ENCODE measurements at places on chromosomes 1 and 21.

GRCh38 chr1:18256282-18257235, 149.0 kb downstream of the IGSF21 start:
- no peak for DNase-seq

DNA sequence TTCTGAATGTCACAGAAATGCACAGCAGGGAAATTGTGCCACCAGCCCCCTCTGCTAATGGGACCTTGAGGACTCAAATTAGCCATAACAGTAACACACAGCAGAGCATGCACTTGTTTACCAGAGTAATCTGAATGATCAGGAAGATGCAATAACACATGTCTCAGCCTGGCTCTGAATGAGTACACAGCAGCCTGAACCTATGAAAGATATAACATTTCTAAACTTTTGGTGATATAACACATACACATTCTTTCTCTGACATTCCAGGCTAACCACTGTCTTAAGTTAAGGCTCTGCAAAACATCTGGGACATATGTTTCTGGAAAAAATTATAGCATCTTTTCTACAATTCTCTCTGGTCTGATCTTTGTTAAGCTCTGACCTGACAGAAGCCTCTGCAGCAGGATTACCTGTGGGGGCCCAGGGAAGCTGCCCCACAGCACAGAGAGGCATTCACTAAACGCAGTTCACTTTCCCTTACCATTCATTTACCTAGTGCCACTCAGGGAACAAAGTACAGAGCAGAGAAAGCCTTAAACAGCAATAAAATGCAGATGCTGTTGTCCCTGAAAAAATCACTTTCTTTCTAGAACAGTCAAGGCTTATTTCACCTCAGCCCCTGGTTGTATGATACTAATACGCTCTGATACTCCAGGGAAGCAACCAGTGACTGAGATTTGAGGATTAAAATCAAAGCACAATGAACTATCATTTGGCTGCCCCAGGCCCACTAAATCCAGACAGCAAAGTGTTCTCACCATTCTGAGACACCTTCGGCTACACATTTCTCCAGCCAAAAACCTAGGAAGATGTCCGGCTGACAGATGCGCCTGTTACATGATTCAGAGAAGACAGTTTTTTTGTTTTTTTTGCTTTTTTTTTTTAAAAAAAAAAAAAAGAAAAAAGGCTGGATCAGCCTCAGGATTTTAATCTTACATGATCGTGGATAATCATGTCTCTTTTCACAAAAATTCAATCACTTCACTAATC, 54.0 kb upstream of the CNN3 start:
- DNase-seq, result no peak

DNA sequence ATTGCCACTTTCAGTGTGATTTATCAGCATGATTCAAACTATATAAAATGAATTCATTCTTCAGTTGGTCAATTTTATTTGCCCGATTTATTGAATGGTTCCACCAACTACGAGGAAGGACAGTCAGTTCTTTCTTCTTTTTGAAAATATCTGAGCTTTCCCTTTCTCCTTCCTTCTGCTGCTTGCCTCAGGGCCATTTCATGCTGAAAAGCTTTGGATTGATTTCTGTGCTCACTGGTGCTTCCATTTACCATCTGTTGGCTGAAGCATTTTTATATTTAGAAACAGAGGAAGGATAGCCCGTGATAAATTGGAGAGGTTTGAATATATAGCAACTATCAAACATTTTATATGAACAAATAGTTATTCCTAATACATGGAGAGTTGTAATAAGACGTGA, 68.9 kb upstream of the ADAMTS5 start:
- no peak for DNase-seq

GRCh38 chr1:104592926-104593325, 843.2 kb downstream of the AMY1C start:
- no peak for DNase-seq

GRCh38 chr1:31396633-31397351, 16.2 kb upstream of the SERINC2 start:
- no peak for DNase-seq

DNA sequence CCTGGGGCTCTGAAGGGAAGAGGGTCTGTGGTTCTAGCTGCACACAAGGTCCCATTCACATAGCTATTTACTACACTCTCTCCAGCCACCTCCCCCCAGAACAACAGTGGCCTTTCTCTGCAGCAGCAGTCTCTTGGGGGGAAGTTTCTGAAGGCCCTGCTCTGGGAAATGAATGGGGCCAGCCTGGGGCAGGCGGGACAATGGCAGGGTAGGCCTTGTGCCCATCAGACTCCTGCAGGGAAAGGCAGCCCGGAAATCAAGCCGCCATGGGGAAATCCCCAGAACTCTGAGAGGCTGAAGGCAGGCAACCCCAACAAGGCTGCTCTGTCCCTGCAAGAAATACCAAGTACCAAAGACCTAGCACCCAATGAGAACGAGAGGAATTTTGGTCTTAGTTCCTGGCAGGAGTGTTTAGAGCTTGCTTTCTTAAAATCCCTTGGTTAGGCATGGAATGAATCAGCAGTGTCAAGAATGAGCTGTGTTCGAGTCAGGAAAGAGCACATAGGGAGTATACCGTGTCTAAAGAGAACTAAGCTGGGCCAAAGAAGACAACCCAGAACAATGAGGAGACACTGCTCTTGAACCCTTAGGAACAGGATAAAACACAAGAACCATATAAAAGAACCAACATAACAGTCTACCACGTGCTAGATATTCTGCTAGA, 11.3 kb downstream of the ARHGEF11 start:
- no peak for DNase-seq
